Mammary epithelial cell (primary cell): ENCODE measurements at places on chromosomes 11 and 22. TPM values are rescaled to one million over a fixed set of nuclear protein-coding genes. Genes with fewer than 3 reads are reported as not detected.

The IL10RA gene
- not detected in 2 replicates for total RNA-seq

The AP5B1 gene
- 6.7 and 10.5 TPM in 2 replicates for total RNA-seq

The BDNF gene
- 1.4 and 1.8 TPM in 2 replicates for total RNA-seq

The TEX54 gene
- not detected in 2 replicates for total RNA-seq
